ENCODE measurements at places on chromosomes 11 and 22. TPM values are rescaled to one million over a fixed set of nuclear protein-coding genes. Genes with fewer than 3 reads are reported as not detected.

GRCh38 chr11:122750049-122750448 lies 88.3 kb upstream of the CRTAM start:
- DNase-seq: no peak

SNX32 gene
- total RNA-seq: 0.58 TPM

RTN4R gene
- not detected for total RNA-seq

GRCh38 chr11:110251836-110252235 lies 44.6 kb downstream of the RDX start:
- DNase-seq: no peak

OR5A1 gene
- total RNA-seq: not detected

DNA sequence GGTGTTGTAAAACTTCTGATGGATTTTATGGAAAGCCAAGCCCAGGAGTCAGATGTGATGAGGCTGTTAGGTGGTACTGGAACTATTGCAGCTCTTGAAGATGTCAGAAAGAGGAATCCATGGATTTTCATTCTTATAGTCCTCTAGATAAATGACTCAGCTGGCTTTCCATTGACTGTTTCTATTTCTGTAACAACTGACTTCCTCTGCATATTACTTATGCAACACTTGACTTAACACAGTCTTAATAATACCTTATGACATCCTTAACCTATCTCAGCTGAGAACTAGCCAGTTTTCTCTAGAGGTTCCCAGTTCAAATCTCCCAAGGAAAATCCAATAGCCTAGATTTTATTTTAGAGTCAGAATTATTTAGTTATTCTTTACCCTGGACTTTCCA lies 263.8 kb downstream of the LUZP2 start:
- DNase-seq: no peak

DNA sequence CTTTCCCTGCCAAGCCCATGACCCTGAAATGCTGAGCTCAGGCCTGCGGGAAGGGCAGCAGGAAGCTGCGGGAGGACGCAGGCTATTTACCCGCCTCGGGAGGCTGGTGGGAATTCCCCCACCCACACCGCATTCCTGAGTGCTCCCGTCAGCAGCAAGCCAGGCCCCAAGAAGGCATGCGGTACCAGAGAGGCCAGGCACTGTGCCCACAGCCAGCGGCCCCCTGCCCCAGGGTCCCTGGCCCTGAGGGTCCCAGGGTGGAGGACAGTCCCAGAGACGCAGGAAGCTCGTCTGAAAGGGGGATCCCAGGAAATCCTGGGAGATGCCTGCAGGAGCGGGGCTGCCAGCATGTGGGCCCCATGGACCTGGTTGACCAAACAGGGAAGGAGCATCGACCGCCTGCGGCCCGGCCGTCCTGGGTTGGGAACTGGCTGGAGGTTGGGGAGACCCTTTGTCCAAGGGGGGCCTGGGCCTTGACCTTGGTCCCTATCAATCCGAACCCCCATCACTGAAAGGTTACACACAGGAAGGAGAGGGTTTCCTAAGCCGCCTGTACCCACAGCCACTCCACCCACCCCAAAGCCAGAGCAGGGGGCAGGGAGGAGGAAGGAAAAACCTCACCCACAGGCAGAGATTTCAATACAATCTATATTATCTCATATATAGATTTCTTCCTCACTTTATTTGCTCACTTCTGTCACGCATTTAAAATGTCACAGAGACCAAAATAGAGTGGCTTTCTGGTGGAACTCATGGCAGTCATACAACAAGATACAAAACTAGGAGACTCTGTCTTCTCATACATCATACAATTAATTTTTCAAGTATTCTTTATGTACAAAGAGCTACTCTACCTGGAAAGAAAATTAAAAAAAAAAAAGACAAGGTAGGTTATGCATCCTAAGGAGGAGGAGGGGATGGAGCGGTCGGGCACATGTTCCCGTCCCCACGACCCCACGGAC lies 17.1 kb downstream of the MAFF start:
- peak; percentile 85 for DNase-seq

GRCh38 chr11:48001438-48002021 lies 21.2 kb downstream of the PTPRJ start:
- DNase-seq: no peak

DNA sequence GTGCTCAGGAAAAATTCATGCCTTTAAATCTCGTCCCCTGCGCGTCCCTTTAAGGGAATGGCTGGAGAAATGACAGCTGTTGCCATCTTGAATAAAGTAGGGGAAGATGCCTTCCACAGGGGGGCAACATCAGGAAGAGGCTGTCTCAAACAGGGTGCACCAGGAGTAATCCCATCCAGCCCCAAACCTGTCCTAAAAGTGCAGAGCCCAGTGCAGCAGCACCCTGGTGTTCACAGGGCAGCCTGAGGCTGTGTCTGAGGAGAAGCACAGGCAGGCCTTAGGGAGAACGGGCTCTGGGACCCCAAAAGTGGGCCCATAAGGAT lies 10.8 kb upstream of the C11orf96 start:
- DNase-seq: no peak

GRCh38 chr11:81005595-81005994 lies 1564.8 kb upstream of the TENM4 start:
- DNase-seq: no peak

GRCh38 chr11:85628771-85629341 lies 463 bp downstream of the TMEM126B start:
- no peak for DNase-seq

GRCh38 chr11:117428186-117428855 lies 100.7 kb downstream of the CEP164 start:
- DNase-seq: no peak

- peak; percentile 49 for DNase-seq
These were observed 270.5 kb upstream of the SORL1-AS1 start for GRCh38 chr11:121723246-121723741.

DNA sequence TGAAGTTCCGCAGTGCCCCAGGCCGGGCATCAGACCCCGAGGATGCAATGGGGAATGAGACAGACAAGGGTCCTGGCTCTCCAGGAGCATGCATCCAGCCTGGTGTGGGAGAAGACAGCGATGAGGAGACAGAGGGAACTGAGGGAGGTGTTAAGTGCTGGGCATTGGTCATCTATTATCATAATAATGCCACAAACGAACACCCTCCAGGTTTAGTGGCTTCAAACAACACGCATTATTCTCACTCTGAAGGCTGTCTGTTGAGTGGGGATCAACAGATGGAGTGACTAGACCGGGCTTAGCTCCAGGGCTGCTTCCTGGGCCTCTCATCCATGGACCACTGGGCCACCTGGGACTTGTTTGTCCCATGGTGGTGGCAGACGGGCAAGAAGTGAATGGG lies 48.6 kb downstream of the MCM5 start:
- DNase-seq: no peak

- no peak for DNase-seq
These were observed 24.3 kb upstream of the TRAF6 start for GRCh38 chr11:36534276-36534840.

DNA sequence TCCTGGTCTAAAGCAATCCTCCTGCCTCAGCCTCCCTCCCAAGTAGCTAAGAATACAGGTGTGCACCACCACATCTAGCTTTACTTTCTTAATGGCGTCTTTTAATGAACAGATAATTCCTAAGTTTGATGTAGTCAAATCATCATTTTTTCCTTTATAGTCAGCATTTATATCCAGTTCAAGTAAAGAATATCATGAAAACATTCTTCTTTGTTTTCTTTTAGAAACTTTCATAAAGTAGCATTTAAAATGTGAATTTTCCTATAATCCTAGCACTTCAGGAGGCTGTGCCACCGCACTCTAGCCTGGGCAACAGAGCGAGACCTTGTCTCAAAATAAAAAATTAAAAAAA lies 61.6 kb downstream of the RBFOX2 start:
- no peak for DNase-seq

DNA sequence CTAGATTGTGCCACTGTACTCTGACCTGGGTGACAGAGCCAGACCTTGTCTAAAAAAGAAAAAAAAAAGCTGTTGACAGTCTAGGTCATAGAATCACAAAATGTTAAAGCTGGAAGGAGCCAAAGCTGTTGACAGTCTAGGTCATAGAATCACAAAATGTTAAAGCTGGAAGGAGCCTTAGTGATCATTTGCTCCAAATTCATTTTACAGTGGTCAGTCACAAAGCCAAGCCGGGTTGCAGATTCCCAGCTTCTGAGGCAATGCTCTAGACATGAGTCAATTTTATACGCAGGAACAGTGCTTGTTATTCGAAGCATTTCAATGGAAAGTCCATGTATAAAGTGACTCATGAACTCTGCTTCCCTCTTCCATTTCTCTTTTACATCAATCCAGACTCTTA lies 47.4 kb downstream of the SYT13 start:
- DNase-seq: no peak

- DNase-seq: peak; percentile 85
These were observed at the start of gene CAPRIN1 for GRCh38 chr11:34051349-34052035. Gene CAPRIN1 (plus strand): TSS chr11:34051731. CDS start chr11:34052421, 690 bp downstream.

DNA sequence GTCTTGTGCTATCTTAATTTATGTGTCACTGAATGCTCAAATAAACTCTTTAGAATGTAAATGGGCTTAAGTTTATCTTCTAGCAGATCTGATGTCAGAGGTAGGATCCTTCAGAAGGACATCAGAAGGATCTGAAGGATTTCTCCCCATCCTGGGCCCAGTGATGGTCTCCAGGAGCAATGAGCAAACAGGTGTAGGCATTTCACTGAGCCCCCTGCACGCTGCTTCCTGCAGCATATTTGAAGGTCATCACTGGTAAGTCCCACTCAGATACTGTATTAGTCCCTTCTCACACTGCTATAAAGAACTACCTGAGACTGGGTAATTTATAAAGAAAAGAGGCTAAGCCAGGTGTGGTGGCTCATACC lies 4.5 kb downstream of the GSTP1 start:
- no peak for DNase-seq

DNA sequence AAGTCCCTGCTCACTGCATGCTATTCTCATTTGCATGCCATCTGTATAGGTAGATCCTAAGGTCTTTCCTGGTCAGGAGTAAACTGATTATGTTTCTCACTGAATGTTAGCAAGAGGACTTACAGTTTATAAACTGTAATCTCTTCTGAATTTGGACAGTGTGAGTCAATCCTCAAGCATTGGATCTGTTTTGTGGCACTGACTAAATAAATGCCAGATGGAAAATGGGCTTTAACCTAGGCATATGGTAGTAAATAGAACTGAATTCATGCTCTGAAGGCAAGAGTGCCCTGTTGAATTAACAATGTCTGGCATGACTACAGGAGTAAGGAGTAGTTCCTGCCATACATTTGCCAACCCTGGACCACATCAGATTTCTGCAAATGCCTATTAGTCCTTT lies 11.4 kb downstream of the FAM181B start:
- DNase-seq: no peak

- DNase-seq: no peak
These were observed 7.5 kb downstream of the FXYD6 start for GRCh38 chr11:117868815-117869561.

DNA sequence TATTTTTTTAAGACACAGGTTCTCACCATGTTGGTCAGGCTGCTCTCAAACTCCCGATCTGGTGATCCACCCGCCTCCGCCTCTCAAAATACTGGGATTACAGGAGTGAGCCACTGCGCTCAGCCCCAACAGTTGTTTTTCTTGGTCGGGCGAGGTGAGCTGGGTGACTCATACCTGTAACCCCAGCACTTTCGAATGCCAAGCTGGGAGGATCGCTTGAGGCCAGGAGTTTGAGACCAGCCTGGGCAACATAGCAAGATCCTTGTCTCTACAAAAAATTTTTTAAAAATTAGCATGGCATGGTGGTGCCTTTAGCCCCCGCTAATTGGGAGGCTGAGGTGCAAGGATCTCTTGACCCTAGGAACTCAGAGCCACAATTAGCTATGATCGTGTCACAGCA lies 7.0 kb upstream of the NF2 start:
- DNase-seq: no peak

DNA sequence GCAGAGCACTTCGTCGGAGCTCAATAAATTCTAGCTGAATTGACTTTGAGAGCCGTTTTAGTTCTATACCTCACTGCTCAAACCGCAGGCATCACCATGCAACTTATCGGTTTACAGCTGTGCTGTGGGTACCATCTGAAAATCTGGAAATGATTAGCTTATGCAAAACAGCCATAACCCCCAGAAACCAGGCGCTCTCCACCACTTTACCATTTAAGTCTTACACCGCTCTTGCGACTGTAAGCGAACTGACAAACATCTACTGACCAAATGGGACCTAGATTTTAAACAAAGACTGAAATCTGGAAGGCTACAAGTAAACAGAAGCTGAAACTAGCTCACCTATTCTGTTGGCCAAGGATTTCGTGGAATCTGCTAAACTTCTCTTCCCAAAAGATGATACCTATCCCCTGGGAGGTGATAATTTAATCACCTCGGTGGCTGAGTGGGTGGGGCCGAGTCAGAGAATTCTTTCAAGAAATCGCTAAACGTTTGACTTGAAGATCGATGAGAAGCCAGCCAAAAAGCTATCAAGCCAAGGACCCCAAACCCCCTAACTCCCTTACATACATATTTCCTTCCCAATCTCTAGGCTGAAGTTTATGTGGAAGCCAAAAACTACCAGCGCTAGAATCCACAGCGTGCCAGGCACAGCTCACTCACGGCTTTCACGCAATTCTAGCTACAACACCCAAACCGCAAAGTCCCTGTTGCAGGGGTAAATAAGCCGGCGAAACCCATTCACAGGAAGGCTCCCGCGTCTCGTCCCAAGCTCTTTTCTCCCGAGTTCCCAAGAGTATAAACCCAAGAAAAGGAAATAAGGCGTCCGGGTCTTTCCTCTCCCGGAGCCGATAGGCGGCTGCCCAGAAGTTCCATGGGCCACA lies 644 bp downstream of the SPTY2D1 start:
- DNase-seq: no peak

DNA sequence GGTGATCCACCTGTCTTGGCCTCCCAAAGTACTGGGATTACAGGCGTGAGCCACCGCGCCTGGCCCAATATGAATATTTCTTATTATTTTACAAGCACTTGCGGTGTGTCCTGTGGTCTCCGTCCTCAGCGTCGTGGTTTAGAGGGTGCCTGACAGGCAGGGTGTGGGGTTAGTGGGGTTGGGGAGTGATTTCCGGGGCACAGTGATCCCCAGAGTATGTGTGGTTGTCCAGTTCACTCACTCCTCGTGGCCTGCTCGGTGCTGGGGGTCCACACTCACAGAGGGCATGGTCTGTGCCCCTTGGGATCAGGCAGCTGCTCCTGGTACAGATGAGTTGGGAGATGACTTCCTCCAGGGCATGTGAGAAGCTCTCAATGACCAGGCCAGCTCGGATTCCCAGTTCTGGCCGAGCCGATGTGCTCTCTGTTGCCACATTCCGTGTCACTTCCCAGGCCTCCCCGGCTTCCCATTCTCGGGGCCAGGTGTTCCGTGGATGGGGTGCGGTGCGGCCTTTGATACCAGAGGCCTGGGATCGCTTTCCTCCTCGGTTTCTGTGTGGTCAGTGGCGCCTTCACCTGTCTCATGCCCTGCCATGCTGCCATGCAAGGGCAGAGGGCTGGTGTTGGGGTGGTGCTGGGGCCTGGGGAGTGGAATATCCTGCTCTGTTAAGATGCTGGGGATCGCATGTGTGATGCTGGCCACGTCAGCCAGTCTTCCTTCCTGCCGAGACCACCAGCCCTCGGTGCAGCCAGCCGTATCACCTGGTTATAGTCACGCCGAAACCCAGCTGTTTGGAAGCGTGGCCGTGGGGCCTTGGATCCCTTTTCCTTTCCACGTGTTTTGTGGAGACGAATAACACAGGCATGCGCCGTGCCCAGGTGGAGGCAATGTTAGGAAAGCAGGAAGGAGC lies 39.6 kb downstream of the PARVB start:
- DNase-seq: no peak
